ENCODE measurements at places on chromosomes 6 and 20.

- peak; percentile 85 for DNase-seq
Observed at GRCh38 chr6:12605888-12606345, 110.7 kb upstream of the PHACTR1 start.

DNA sequence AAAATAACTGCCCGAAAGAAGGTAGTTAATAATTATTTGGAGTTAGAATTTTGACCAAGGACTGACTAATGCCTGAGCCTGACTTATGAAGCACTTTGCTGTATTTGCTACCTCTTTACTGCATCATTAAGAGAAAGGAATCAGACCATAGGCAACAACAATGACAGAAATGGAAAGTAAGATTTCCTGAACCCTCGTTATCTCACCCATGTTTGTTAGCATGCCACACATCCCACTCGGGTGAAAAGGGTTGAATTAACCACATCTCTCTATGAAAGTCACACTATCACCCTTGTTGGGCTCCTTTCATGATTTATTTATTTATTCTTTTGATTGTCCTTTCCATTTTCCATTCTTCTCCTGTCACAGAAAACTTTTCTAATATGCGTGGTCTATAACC, 59.6 kb downstream of the OLIG3 start:
- DNase-seq: no peak

DNA sequence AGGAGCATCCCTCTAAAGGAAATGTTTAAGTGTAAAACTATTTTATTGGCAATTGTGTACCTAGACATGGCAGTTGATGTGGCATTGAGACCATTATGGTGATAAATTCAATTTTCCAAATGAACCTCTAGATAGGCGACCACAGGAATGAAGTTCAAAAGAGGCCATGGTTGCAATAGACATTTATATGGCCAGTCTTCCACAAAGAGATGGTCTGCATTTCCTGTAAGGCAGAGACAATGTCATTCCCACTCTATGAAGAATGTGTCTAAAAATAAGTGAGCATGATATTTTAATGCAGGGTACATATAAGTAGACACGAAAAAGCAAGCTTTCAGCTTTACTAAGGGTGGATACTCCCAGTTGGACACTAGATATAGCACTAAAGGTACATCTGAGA, 40.9 kb downstream of the THEMIS start:
- no peak for DNase-seq

DNA sequence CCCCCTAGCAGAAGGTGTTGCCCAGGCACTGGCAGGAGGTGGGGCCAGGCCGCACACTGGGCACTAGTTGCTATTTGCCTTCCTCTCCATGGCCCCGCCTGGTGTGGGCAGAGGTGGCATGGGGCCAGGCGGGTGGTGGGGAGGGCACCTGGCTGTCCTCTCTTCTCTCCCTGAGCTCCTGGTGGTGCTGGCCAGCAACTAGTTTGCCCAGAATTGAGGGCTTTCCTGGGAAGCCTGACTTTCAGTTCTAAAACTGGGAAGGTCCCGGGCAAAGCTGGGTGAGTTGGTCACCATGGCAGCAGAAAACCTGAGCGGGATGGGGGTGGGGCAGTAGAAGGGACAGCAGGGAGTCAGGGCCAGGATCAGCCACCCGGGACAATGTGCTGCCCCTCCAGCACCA, 48.2 kb downstream of the RBM38 start:
- DNase-seq: peak; percentile 21

DNA sequence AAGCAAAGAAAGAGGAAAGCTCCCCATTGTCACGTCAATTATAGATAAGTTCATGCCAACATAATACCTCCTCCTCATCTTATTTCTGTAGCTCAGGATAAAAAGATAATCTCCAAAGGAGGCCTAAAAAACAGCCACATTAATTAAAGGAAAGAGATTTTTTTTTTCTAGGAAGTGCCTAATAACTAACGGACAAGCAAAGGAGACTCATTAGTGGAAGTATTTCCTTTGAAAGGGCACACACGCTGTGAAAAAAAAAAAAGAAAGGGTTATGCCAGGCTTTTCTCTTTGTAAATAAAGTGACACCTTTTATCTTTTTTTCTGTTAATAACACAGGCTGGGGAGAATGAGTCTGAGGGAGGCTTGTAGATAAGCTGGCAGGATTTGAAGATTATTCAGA, 55.7 kb downstream of the PCSK2 start:
- no peak for DNase-seq

- no peak for DNase-seq
Observed at GRCh38 chr6:149060300-149060984, 257.1 kb upstream of the TAB2 start.

- DNase-seq: no peak
Observed at GRCh38 chr6:119328254-119328653, 21.3 kb downstream of the MAN1A1 start.

DNA sequence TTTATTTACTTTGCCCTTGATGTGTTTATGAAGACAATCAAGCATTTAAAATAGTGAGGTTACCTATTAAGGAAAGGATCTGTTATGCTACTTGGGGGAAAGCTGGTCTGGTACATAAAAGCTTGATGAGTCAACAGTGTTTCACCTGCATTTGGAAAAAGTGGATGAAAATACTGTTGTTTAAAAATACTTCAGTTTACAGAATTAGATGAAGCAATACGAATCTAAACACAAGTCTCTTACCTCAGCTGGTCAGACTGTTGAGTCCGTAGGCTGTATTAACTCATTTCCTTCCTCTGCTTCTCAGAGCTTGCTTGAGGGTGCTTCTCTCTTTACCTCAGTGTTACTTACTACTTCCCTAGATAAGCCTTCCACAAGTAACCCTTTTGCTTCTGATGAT, 36.1 kb downstream of the NKX2-4 start:
- DNase-seq: peak; percentile 50
